T-helper 1 cell (primary cell): ENCODE measurements at places on chromosomes 5 and 9.

DNA sequence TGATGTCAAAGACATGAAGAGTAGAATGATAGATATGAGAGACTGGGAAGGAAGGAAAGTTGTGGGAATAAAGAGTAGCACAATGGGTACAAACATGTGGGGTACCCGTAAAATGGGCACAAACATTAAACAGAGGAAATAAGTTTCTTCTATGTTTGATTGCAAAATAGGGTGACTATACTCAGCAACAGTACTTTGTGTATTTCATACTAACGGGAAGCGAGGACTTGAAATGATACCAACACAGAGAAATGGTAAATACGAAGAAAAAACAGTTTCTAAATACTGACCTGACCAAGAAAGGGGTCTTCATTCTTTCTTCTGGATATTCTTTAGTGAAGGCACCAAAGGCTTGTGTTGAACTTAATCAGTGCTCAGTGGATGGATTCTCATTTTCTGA lies 31.1 kb downstream of the ATP6V0E1 start:
- DNase-seq = no peak

DNA sequence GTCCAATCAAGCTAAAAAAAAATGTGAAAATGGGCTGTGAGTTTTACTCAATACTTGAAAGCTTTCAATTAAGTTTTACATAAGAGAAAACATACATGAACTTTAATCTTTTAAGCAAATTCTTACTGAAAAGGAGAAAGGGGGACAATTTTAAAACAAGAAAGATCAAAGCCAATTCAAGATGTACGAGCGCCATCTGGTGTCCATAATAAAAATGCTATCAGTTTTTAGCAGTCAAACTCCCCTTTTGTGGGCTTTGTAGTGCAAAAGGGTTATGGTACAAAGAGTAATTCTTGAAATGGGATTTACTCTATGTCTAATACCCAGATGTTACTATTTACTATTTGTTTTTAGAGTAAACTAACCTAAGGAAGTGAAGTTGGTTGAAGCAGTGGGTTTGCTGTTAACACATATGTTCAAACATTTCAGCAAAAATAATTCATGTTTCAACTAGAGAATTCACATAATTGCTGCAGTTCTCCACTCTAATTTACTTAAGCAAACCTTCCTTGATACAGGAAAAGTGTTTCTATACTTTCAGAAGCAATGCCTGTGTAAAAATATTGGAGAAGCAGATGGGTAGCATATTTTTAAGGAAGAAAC lies 228.2 kb upstream of the TYRP1 start:
- DNase-seq = no peak

- DNase-seq = no peak
Observed at GRCh38 chr9:92359394-92359995, 33.7 kb downstream of the CENPP start.

GRCh38 chr9:69513141-69513820 lies 158.9 kb downstream of the APBA1 start:
- no peak for DNase-seq

GRCh38 chr9:129237164-129237611 lies 59.1 kb upstream of the IER5L start:
- no peak for DNase-seq

- DNase-seq = no peak
Observed at GRCh38 chr5:91288118-91288916, 94.8 kb downstream of the ARRDC3 start.
